ENCODE measurements at places on chromosomes 1 and 21.

- DNase-seq = no peak
Observed at GRCh38 chr1:167130829-167131510, 37.1 kb downstream of the STYXL2 start.

DNA sequence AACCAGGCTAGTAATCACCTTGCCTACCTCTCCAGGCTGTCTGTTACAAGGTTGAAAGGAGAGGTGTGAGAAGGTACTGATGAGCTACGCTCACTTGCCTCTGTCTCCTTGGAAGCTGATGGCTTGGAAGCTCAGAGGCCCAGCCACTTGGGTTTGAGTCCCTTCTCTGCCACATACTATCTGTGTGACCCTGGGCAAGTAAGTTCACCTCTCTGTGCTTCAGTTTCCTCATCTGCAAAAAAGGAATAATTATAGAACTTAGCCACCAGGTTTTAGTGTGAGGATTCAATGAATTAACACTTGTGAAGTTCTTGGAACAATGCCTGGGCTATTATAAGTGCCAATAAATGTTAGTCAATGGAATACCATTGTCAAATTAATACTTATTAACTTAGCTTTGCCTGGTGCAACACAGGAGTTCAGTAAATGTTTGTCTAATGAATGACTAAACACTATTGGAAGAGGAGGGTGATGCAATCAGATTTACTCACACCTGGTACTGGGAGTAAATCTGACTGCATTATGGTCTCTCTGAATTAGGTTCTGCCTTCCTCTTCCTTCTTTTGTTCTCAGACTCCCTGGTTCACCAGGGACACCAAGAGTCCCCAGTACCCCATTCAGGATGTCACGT is 55.5 kb downstream of the TRABD2B start:
- no peak for DNase-seq

DNA sequence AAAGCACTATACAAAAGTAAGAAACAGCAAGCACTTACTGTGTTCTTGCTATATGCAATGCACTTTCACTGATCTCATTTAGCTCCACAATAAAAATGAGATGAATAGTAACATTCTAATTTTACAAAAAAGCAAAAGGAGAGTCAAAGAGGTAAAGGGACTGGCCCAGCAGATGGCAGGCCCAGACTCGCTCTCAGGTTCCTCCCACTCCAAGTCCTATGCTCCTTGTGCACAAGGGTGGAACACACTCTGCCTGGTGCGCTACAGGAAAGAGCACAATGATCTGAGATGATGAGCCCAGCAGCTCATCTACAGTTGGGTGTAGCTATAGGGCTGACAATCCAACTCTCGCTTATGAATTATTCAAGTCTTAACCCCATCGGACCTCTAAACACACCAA is 94.1 kb upstream of the LYST start:
- DNase-seq = no peak

DNA sequence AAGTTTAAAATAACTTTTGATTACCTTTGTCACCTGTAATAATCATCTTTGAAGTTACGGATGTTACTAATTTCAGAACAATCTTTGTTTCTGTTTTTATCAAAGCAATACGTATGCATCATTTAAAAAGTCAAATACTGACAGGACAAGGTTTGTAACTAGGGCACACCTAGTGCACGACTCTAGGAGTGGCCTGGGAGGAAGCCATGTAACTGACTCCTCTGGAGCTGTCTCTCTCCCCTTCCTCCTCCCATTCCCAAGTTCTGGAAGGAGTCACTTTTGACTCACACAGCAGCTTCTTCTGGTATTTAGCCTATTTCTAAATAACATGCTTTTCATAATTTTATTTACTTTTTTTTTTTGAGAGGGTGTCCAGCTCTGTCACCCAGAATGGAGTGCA is 11.8 kb upstream of the RAP1GAP start:
- DNase-seq = no peak

Measured in hippocampal formation (tissue), 2 donors.